ENCODE measurements at places on chromosomes 16 and 17. TPM values are rescaled to one million over a fixed set of nuclear protein-coding genes. Genes with fewer than 3 reads are reported as not detected.

FAM117A gene
- polyA plus RNA-seq = 10.9 TPM

- H3K36me3 ChIP-seq = peaks cover 41% of the 10 kb centered on the region
- no peak for DNase-seq
- peak overlapping the region; percentile 19 for H3K27ac ChIP-seq
- H3K4me3 ChIP-seq = no peak overlapping the region
- peaks cover 23% of the 10 kb centered on the region for H3K4me1 ChIP-seq
These were observed 8.1 kb upstream of the PHLPP2 start for GRCh38 chr16:71732587-71732986.

RHBDL3 gene
- 0.88 TPM for polyA plus RNA-seq

GRCh38 chr16:28873543-28874201 is 4.6 kb upstream of the ATP2A1 start:
- H3K4me3 ChIP-seq = no peak overlapping the region
- DNase-seq = no peak
- peaks cover 59% of the 10 kb centered on the region for H3K36me3 ChIP-seq
- H3K4me1 ChIP-seq = no peaks in the 10 kb centered on the region
- H3K27ac ChIP-seq = no peak overlapping the region

DNA sequence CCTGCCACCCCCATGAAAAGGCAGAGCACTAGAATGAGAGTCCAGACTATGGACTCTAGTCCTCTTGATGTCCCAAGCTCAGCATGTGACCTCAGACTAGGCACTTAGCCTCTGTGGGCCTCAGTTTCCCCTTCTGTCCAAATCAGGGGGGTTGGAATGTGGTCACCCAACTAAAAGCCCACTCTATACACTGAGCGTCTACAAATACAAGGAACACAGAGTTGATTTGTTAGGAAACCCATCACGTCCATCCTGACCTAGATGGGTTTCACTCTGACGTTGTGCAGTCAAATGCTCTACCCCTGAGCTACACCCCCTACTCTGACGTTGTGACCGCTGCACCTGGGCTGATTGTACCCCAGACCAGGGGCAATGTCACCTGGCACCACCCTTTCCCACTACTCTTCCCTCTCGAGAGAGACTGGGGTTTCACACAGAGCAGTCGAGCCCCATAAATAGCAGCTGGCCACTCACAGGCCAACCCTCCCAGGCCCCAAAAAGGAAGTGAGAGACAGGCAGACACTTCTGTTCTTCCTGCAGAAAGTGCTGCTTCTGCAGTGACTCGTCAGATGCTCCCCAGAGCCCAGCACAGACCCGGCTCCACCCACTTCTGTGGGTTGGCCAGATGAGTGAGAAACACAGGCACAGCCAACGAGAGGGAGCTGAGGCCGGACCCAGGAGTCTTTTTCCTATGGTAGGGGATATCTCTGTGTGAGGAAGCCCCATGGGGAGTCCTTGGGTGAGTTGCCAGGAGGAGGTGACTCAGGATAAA is 16.1 kb upstream of the TNFRSF13B start:
- peak; percentile 34 for DNase-seq
- no peaks in the 10 kb centered on the region for H3K36me3 ChIP-seq
- no peak overlapping the region for H3K27ac ChIP-seq
- no peaks in the 10 kb centered on the region for H3K27me3 ChIP-seq
- no peak overlapping the region for H3K4me3 ChIP-seq

GRCh38 chr17:76394166-76394565 is 9.8 kb downstream of the SPHK1 start:
- DNase-seq = no peak
- H3K27me3 ChIP-seq = no peaks in the 10 kb centered on the region
- peaks cover 2% of the 10 kb centered on the region for H3K4me1 ChIP-seq

KRT27 gene
- polyA plus RNA-seq = not detected

TMC5 gene
- 17.3 TPM for polyA plus RNA-seq

DNA sequence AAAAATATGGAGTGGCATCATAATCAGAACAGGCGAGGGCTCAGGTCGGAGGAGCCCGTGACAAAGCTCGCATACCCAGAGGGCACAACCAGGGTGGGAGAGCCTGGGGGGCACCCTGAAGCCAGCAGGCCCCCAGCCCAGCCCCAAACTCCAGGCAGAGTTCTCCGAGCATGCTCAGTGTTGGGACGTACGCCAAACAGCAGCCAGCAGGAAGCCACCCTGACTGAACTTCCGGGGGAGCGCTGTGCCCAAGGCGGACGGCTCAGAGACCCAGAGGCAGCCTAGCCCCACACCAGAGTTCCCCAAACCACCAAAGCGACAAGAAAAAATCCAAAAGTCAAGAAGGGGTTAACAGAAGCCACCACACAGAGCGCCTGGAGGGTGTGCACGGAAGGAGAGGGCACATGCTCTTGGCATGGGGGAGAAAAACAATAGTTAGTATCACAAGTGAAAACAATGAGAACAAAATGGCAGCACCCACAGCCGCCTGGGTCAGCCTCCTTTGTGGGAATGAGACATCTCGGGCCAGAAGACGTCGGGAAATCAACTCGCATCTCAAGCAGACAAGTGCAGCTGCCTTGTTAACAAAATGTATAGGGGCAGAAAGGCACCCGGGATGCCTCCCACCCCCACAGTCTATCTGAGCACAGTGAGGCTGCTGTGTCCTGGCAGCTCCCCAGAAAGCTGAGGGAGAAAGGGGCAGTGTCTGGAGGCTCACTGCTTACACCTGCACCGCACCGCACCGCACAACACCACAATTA is 11.9 kb downstream of the EXOC7 start:
- peaks cover 92% of the 10 kb centered on the region for H3K36me3 ChIP-seq
- DNase-seq = no peak
- no peak overlapping the region for H3K4me3 ChIP-seq
- H3K27me3 ChIP-seq = no peaks in the 10 kb centered on the region
- H3K27ac ChIP-seq = no peak overlapping the region

CA7 gene
- polyA plus RNA-seq = 12.1 TPM

MYO15B gene
- polyA plus RNA-seq = 595 TPM

DNA sequence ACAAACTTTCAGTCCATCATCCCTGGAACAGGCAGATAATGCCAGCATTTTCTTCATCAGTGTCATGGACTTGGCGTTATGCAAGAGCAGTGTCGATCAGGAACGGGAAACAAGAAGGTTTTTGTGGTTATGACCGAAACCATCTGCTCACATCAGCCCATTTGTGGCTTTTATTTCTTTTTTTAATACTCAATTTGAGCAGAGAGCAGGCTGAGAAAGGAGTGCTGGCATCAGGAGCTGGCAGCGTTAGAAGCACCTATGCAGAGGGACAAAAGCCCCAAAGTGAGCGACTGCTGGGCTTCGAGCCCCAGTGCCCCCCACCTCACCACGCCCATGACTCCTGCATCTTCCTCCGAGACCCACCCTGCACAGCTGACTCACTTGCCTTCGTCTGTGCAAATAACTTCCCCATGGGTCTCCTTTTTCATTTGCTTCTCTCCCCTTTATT is 16.2 kb upstream of the CD300E start:
- no peak overlapping the region for H3K27ac ChIP-seq
- no peaks in the 10 kb centered on the region for H3K36me3 ChIP-seq
- DNase-seq = no peak
- H3K4me3 ChIP-seq = no peak overlapping the region

- H3K27ac ChIP-seq = no peak overlapping the region
- H3K36me3 ChIP-seq = no peaks in the 10 kb centered on the region
- no peak overlapping the region for H3K4me3 ChIP-seq
- DNase-seq = no peak
These were observed 6.4 kb upstream of the CRISPLD2 start for GRCh38 chr16:84813141-84813934.

SNX20 gene
- 2.1 TPM for polyA plus RNA-seq

KRT33A gene
- polyA plus RNA-seq = not detected

DNA sequence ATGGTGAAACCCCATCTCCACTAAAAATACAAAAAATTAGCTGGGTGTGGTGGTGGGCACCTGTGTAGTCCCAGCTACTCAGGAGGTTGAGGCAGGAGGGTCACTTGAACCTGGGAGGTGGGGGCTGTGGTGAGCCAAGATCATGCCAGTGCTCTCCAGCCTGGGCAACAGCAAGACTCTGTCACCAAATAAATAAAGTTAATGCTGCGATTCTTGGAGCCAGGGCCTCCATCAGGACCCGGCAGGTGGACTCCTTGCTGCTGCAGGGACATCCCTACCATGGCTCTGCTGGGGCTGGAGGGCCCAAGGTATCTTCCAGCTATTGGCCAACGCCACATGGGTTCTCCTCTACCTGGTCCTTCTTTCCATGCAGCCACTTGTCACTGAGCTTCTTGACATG is 82.5 kb upstream of the CACNG5 start:
- DNase-seq = no peak
- H3K4me3 ChIP-seq = no peak overlapping the region
- no peak overlapping the region for H3K27ac ChIP-seq
- H3K27me3 ChIP-seq = no peaks in the 10 kb centered on the region
- H3K36me3 ChIP-seq = peaks cover 24% of the 10 kb centered on the region
- no peaks in the 10 kb centered on the region for H3K4me1 ChIP-seq

DNA sequence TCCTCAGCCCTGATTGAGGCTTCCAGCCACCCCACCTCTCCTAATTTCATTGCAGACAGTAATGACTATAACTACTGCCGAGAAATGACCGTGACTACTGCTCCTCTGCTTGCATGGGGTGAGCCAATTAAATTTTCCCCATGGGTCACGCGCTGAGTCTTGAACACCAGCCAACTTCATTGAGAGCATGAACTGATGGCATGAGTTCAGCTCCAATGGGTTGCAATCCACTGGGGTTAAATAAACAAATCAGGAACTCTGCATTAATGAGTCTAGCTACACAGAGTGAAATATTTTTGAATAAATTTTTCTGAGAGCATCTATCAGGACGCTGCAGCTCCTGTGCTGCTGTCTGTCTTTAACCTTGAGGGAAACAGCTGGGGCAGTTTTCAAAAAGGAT is 61.6 kb upstream of the CLEC3A start:
- no peaks in the 10 kb centered on the region for H3K4me1 ChIP-seq
- DNase-seq = no peak
- no peak overlapping the region for H3K27ac ChIP-seq
- H3K36me3 ChIP-seq = no peaks in the 10 kb centered on the region
- no peak overlapping the region for H3K4me3 ChIP-seq

- peaks cover 31% of the 10 kb centered on the region for H3K36me3 ChIP-seq
- no peak overlapping the region for H3K4me3 ChIP-seq
- H3K4me1 ChIP-seq = no peaks in the 10 kb centered on the region
- no peaks in the 10 kb centered on the region for H3K27me3 ChIP-seq
- DNase-seq = no peak
- no peak overlapping the region for H3K27ac ChIP-seq
These were observed 23.8 kb upstream of the NFATC3 start for GRCh38 chr16:68061396-68061795.

DNA sequence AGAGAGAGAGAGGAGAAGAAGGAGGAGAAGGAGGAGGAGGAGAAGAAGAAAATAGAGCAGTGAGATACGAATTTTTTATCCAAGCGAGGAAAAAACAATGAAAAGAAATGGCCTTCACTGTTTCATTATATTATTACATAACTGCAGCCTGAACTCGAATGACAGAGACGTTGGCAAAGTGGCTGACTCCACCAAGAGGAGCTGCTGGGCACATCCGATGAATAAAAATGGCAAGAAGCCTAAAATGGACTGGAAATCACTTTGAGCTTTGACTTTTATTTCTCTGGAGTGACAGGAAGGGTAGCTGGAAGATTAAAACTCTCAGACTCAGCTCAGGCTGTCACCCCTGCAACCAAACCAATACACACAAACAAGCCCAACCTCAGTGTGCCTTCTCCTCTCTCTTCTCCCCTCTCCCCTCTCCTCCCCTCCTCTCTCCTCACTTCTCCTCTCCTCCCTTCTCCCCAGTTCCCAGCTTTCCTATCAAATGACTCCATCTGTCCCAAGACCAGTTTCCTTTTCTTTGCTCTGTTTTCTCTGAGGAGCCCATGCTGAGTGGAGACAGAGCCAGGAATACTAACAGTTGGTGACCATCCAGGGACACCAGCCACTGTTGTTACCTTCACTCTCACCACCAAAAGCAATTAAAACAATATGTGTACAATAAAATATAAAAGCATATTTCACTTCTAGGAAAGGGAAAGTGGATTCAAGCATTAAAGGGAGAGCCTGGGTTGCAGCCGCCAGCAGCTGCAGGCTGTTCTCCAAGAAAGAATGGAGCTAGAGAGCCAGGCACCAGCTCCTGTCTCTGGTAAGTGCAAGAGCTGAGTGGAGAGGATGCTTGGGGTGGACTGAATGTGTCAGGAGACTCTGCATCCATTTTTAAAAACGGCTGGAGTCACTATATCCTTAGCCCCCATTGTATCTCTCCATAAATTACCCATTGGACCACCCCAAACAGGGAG is 51.2 kb downstream of the SOX9 start:
- H3K4me1 ChIP-seq = peaks cover 14% of the 10 kb centered on the region
- no peaks in the 10 kb centered on the region for H3K36me3 ChIP-seq
- no peak for DNase-seq
- H3K27me3 ChIP-seq = no peaks in the 10 kb centered on the region
- H3K27ac ChIP-seq = no peak overlapping the region

TBX6 gene
- 1.4 TPM for polyA plus RNA-seq
